NCI-H460 (cell line): ENCODE measurements at places on chromosomes 7 and 10. TPM values are rescaled to one million over a fixed set of nuclear protein-coding genes. Genes with fewer than 3 reads are reported as not detected.

DNA sequence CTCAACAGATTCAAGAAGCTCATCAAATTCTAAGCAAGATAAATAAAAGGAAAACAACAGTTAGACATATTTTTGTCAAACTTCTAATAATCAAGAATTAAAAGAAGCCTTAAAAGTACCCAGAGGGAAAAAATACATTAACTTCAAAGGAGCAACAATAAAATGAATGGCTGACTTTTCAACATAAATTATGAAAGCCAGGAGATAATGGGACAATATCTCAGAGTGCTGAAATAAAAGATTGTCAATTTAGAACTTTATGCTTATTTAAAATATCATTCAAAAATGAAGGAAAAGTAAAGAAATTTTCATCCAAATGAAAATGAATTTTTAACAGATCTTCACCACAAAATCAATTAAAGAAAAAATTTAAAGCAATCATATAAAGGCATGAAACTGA is 108.5 kb upstream of the IL6 start:
- no peak for DNase-seq

DNA sequence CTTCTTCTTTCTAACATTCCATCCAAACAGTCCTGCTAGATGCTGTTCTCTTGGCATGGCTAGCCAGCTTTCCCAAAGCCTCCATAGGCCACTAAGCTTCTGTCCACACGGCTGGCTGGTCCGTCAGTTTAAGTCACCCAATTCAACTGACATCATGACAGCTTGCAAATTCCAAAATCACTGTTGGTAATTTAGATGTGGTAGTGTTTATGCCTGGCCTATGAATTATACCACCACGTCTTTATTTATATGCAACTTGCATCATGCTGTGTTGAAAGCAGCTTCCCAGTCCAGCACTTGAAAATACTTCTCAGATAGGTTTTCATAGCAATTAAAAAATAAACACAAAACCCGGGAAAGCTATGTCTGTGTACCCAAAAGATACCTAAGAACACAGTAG is 2.2 kb upstream of the VIM start:
- no peak for DNase-seq

- peak; percentile 98 for DNase-seq
These were observed 23.6 kb downstream of the DDIT4 start for GRCh38 chr10:72297281-72297804.

The STEAP2 gene
- total RNA-seq = 2.1 and 2.2 TPM in 2 replicates

The CFAP70 gene
- 0.15 and 0.32 TPM in 2 replicates for total RNA-seq

DNA sequence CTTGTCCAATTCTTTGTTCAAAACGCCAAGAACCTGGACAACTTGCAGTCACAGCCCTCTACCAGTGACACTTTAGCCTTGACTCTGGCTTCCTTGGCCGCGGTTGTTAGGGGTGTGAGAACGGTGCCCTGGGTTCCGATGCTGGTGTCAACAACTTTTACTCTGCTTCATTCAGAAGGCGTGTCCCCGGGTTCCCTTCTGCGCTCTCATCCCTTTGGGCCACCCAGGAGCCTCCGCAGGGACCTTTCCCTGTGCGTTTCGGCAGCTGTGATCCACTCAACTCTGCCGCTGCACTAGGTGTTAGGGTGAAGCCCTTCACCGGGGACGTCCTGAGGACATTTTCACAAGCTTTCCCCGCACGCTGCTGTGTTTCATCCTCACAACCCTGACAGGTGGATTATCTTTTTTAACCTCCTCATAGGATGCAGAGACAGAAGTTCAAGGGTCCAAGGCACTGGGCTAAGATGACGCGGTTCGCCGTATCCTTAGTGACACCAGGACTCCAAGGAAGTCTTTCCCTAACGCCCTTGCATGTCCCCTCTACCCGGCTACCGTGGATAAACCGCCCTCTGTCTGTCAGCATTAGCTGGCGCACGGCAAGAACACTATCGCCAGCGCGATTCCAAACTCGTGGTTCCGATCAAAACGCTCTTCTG is 133.5 kb upstream of the SHH start:
- DNase-seq = no peak

DNA sequence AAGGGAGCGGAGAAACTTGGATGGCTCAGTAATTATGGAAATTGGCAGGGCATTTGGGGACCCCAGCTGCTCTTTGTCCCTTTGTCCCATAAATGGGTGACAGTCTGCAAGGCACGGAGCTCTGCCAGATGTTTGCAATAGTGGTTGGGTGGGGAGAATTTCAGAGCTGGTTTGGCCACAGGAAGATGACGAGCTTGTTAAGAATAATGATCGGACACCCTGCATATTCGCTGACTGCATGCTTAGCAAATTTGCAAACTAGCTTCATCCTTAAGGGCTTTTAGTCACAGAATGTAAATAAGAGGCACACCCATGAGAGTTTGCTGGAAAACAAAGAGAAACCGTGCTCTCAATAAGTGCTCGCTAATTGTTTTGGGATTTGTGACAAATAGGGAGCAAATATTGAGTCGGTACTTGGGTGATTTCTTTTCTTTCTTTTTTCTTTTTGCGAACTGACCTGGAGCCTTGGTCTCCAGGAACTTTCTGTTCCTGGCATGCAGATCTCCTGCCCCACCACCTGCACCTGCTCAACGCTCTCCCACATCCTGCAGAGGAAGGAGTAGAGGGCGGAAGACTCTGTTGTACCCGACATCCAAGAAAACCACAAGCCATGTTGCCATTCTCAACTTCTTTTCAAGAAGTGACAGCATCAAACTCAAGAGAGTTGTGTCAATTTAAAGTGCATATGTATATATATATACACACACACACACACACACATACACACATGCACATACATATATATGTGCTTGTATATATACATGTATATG is 238.9 kb downstream of the CAMK1D start:
- no peak for DNase-seq

The PSMG3 gene
- total RNA-seq = 125 and 137 TPM in 2 replicates

The CNPY4 gene
- total RNA-seq = 4.7 and 6.9 TPM in 2 replicates

DNA sequence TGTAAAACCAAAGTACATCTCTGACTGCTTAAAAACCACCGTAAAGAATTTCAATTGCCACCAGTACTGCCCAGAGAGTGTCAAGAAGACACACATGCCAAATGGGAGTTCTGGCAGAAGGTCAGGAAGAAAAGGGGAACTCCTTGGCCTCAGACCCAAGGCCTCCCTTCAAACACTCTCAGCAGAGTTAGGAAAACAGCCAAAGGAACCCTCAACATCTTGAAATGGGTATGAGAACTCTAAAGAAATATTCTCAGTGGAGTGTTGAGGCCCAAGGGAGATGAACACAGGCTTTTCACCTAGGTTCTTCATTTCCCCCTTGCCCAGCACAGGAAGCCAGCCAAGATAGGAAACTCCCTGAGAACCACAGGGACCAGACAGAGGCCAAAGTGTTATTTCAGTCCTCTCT is 96.1 kb upstream of the ASAH2 start:
- DNase-seq = no peak

The DENND2A gene
- total RNA-seq = 0.02 and 0.09 TPM in 2 replicates

- no peak for DNase-seq
These were observed 7.7 kb upstream of the OPALIN start for GRCh38 chr10:96366508-96366907.

DNA sequence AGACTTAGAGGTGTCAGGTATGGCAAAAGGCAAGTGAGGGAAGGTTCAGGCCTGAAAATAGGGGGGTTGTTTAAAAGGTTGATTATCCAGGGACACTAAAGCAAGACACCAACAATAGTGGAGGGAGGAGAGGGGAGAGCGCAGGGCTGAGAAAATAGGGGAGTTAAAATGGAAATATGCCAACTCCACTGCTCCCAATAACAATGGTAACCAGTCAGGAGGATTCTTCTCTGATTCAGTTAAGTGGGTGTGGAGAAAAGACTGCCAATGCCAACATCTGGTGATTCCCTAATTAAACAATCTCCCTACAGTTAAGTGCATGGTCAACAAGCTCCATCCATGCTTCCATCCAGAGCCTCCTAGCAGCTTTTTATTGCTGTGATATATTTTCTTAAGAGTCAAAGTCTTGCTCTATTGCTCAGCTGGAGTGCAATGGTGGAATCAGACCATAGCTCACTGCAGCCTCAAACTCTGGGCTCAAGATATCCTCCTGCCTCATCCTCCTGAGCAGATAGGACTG is 183.3 kb downstream of the JAZF1 start:
- no peak for DNase-seq
